ENCODE measurements at places on chromosomes 2 and 18.

GRCh38 chr2:217666338-217666737 lies 336.5 kb downstream of the TNS1 start:
- peak; percentile 64 for ATAC-seq

- ATAC-seq = peak; percentile 17
Measured at GRCh38 chr2:240452462-240453256, 17.2 kb downstream of the GPC1 start.

- no peak for ATAC-seq
Measured at GRCh38 chr2:236294647-236295046, 30.4 kb upstream of the ASB18 start.

DNA sequence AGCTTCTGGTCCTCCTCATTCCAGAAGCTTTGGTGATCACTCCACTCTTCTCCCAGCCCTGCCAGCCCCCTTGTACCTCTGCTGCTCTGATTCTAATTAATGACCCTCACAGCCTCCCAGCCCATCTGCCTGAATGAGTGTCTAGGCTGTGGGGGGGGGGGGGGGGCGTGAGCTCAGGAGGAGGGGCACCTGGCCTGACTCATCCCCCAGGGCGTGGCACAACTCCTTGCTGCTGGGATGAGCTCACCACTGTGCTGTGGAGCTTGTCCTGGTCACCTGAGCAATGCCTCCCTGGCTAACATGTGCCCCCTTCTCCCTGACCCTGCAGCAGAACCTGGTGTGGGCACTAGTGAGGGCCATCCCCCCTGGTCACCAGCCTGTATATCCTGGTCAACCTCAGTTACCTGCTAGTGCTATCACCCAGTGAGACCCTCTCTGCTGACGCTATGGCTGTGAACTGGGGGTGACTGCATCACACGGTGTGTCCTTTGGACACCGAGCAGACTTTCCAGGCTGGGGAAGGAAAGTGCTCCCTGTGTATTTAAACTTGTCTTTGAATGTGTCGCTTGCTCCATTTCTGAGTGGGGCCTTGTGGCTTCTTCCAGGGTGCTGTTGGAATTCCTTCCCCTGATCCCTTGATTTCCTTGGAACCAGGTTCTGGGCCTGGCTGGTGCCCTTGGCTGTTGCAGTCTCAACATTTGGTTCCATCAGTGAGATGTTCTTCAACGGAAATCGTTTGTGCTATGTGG lies 41.5 kb upstream of the PUM2 start:
- no peak for ATAC-seq

DNA sequence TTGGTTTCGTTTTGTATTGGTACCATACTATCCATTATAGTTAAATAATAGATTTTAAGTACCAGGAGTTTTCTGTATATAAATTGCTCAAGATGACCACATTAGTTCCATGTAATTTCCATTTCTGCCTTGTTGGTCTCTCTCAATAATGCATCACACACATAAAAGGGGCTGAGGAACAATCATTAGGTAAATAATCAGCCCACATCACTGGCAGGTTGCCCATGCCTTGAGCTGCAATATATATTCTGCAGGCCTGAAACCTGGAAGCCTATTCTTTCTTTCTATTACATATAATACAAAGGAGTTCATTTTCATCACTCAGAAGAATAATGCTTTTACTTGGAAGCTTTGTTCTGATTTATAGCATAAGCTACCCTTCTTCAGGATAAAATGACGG lies 616.1 kb upstream of the PKDCC start:
- no peak for ATAC-seq

GRCh38 chr2:152624805-152625204 lies 92.5 kb downstream of the PRPF40A start:
- ATAC-seq = no peak

DNA sequence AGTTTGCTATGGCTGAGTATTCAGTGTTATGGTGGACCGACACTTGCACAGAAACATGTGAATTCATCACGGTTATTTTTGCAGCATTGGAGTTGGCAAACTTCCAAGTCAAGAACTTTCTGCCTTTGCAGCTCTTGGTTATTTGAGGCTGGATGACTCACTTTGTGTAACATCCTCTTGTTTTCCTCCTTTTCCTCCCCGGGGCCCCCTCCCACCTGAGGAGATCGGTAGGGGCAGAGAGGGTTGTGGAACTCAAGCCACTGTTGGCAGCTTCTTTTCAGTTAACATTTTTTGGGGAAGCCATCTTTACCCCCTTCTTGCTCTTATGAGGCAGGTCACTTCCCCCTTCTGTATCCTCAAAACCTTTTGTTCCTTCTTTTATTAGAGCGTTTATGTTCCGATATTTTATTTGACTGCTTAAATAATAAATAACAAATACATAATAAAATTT lies 48.6 kb downstream of the DDX1 start:
- no peak for ATAC-seq

DNA sequence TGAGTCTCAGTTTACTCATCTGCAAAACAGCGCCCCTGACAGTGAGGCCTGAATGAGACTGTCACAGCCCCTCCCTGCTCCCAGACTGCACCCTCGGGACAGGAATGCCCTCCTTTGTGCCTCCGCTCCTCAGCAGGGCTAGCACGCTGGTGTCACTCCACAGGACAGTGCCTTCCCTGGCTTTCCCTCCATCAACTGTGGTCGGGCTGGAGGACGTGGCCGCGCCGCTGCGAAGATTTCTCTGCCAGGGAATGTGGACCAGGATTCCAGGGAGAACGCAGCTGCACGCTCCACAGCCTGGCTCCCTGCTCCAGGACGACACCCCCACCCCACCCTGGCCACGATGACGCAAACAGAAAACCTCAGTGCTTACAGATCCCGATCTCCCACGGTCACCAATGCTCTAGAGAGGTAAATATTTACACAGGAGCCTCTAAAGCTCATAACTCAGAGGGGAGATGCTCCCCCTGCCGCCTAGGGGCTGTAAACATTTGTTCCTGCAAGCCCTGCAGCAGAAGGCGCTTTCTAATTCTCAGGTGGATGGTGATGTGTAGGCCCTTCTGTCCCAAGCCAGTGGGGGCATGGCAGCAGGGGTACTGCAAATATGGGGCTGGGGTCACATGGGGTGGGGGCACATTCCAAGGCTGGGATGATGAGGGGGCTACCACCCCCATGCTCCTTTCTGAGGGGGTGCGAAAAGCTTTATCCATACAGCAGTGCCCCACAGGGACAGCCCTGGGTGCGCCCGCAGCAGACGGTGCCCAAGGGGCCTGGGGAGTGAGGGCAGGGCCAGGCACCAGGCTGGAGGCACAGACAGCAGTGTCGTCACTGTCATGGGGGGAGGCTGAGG lies 12.4 kb downstream of the HS6ST1 start:
- no peak for ATAC-seq

DNA sequence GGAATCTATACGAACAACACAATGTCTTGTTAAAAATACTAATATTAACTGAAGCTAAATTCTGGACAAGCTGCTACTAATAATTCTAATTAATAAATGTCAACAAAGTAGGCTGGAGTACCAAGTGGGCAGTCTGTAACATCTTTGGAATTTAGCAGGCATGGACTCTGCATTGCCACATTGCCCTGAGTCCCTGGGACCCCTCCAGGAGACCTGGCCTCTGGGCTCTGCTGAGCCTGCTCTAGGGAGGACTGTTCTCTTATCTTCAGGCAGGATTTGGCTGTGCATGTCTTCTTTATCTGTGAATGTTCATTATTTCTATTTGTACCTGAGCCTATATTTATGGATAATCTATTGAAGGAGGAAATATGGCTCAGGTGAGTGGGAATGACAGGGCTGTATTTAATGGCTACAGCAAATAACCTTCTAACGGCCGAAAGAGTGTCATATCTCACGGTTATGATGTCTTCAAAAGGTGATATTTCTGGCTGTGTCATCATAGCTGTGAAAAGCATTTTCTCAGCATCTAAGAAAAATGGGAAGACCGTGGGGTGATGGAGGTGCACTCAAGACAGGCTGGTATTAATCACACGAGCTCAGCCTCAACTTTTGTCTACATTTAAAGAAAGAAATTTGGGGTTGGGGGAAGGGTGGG lies 28.6 kb upstream of the SETBP1 start:
- ATAC-seq = no peak

DNA sequence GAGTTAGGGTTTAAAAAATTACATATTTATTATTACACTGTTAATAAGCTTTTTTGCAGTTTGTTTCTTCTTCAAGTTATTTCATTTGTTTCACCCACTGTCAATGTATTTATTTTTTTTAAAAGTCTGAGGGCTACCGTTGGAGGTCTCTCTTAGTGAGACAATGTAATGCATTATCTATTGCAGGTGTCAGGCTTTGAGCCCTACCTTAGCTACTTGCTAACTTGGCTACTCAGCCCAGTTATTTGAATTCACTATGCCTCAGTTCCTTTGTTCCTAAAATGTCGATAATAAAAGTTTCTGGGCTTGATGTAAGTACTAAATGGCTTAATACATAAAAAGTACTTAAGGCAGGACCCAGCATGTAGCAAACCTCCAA lies 458 bp upstream of the TFPI start:
- ATAC-seq = no peak

GRCh38 chr2:56232912-56233311 lies 49.1 kb downstream of the CCDC85A start:
- ATAC-seq = no peak

GRCh38 chr2:152222975-152223637 lies 47.5 kb upstream of the STAM2 start:
- ATAC-seq = no peak

- ATAC-seq = no peak
Measured at GRCh38 chr2:175107146-175107545, 60.9 kb downstream of the ATF2 start.

Data from activated T-helper 17 cell treated with anti-CD3 and anti-CD28 coated beads, Interleukin-2, amount 50 U/mL, for 72 hours (primary cell).